Activated CD8-positive, alpha-beta memory T cell treated with anti-CD3 and anti-CD28 coated beads for 24 hours (primary cell): ENCODE measurements at places on chromosomes 6 and 20.

GRCh38 chr6:67736816-67737215 lies 898.3 kb upstream of the ADGRB3 start:
- DNase-seq = no peak

DNA sequence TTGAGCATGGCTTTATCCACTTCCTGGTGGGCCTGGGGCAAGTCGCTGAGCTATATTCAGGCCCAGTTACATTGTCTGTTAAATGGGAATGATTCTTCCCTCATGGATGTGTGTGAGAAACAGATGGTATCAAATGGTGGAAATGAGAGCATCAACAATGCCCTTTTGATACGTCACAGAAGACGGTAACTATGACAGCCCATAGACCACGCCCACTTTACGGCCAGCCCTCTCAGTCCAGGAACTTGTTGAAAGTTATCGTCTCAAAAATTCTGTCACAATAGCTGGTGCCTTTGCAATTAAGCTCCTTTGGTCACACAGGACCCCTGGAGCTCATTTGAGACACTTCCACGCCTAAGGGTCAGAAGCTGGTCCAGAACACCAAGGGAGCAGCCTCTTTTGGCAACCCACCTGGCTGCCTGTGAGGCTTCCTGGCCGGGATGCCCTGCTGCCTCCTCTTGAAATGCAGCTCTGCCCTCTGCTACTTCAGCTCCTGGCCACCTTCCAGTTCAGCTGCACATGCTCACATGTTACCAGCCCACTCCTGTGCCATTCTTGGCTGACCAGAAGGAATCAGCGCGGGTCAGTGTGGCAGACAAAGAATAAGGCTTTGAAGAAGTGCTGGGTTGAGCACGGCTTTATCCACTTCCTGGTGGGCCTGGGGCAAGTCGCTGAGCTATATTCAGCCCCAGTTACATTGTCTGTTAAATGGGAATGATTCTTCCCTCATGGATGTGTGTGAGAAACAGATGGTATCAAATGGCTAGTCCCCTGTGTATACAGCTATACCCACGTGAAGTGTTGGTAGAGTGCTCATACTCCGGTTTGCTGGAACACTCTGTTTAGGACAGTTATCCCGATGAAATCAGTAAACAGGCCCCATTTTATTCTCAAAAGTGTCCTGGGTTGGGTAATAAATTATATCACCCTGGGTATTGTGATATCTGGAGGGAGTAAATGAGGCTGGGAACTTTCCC lies 199.2 kb upstream of the SUPT3H start:
- no peak for DNase-seq

GRCh38 chr6:161434921-161435747 lies 161.3 kb upstream of the AGPAT4 start:
- DNase-seq = no peak

GRCh38 chr6:134318236-134318973 lies 493 bp upstream of the SGK1 start:
- no peak for DNase-seq

GRCh38 chr6:115838763-115839401 lies 221.8 kb downstream of the FRK start:
- DNase-seq = no peak

DNA sequence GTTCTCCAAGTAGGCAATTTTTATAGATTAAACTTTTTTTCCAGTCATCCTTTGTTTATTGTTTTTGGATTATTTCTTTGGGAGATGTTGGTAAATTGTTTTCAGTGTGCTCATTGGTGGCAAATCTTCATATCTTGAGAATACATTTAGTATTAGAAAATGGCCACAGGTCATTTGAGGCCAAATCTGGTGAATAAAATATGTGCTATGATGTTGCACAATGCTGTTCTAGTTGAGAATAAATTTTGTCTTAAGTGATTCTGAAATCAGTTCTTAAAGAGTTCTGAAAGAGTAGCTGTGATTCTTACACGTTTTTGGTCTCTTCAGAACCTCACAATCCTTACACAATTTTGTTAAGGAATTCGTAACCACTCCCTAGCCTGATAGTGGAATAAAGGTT lies 20.1 kb downstream of the CDKAL1 start:
- no peak for DNase-seq

DNA sequence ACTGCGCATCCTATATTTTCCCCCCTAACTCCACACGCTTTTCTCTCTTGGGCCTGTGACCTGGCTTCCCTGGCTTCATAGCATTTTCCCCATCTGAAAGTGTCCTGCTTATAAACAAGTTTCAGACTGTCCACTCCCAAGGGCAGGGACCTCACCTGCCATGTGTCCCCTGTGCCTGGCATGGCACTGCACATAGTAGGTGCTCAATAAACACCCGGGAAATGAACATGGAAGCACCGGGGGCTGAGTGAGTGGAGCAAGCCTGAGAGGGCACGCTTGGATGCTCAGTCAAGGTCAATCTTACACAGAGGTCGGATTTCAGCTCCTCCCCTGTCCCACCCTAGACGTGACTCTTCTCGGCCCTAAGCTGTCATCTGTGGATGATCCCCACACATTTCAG lies 96.9 kb downstream of the NFATC2 start:
- DNase-seq = no peak

DNA sequence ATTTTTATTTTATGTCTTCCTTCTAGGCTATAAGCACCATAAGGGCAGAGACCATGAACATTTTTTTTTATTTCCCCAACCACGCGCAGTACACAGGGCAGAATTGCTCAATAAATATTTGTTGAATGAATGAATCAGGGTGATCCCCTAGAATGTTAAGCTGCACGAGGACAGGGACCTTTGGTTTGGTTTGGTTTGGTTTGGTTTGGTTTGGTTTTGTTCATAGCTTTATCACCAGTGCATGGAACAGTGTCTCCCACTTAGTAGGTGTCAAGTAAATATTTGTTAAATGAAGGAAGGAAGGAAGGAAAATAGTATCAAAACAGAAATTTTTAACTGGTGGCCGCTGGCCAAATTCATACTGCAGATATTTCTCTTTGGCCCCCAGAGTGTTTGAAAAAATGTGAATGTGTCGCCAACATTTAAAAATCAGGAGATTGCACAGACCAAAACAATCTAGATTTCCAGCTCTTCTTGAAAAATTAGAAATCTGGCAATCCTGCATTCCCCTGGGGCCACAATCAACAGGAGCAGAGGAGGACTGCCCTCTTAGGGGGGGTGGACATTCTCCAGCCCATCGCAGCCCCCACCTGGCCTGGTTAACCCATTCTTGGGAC lies 205.3 kb downstream of the EYA2 start:
- DNase-seq = no peak

DNA sequence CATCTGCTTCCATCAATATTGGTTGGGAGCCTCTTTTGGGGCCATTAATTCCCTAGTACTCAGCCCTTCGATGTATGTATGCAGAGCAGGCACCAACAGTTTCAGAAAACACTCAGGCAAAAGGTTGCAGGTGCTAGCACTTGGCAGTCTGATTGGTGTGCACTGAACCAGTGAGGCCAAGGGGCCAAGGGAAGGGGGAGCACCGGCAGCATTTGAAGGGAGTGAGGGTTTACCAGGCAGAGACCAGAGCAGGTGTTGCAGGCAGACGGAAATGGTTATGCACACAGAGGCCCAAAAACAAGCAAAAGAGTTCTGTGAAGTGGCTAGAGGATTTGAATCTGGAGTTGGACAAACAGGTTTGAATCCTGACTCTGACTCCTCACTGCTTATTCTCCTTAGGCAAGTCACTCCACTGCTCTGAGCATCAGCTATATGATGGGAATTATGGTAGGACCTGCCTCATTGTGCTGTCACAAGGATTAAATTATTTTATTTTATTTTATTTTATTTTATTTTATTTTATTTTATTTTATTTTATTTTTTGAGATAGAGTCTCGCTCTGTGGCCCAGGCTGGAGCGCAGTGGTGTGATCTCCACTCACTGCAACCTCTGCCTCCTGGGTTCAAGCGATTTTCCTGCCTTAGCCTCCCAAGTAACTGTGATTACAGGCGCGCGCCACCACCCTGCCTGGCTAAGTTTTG lies 58.1 kb upstream of the SHLD1 start:
- DNase-seq = no peak

GRCh38 chr20:63636752-63637628 lies 10.1 kb upstream of the GMEB2 start:
- DNase-seq = no peak

DNA sequence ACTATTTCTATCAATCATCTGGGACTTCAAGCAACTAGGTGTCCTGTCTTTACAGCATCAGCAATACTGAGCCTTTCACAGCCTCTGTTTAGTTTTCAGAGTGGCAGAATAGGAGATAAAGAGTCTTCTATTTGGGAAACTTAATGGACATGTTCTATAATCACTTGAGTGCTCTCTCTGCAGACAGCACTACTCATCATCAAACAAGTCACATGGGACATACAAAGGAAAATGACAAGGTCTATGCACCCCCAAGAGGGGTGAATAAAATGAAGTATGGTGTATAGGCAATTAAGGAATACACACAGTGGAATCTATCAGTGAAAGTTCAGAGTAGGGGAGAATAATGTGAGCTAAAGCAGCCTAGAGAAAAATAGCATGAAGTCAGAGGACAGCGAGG lies 237.8 kb upstream of the THEMIS start:
- no peak for DNase-seq

GRCh38 chr20:23032056-23032749 lies 2.9 kb upstream of the SSTR4 start:
- no peak for DNase-seq

DNA sequence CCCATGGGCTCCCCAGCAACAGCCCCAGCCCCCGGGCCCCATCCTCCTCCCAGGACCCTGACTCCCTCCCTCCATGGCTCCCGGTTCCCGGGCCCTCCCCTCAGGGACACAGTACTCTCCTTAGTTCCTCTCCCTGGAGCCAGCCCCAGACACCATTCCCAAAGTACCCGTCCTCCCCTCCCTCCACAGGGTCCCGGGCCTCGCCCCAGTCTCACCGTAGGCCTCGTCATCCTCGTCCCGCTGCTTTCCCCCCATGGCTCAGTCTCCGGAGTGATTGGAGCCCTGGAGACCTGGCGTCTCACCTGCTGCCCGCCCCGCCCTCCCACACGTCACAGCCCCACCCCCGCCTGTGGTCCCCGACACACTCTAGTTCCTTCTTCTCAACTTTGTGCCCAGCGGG lies at the start of gene SLC44A4:
Gene SLC44A4, minus strand, starts transcription at position 272 of the 400 bp plus-strand sequence. Its CDS starts 17 bp downstream, at position 255.
- DNase-seq = no peak

DNA sequence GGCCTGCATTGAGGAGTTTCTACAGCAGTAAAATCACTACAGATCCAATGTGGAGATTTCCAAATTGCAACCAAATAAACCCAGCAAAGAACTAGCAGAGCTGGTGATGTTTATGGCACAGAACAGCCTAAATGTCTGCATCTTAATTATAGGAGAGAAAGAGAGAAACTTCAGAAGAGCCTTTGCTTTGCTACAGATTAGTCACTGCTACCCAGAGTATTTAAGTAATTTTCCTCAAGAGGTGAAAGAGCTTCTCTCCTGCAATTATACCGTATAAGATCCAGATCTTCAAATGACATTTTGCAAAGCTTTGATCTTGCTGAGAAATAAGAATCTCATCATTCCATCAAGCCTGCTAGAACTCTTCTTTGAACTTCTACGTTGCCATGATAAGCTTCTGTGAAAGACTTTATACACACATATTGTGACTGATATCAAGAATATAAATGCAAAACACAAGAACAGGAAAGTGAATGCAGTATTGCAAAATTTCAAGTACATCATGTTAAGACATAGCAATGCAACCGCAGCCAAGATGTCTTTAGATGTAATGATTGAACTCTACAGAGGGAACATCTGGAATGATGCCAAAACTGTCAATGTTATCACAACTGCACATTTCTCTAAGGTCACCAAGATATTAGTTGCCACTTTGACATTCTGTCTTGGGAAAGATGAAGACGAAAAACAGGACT lies 48.0 kb downstream of the MKKS start:
- no peak for DNase-seq

DNA sequence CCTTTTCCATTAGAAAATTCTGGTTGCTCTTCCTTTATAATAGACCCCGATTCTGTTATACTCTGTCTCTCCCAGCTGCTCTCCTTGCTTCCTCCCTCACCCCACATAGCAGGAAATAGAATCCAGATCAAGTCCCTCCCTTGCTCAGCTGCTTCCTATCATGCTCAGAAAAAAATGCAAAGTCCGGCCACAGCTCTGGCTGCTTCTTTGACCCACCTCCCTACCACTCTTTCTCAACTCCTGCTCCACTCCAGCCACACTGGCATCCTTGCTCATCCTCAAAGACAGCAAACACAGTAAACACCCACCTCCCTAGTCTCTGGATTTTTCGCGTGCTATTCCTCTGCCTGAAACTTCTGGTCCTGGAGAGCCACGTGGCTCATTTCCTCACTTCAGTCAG lies 9.1 kb upstream of the SLC22A16 start:
- no peak for DNase-seq

DNA sequence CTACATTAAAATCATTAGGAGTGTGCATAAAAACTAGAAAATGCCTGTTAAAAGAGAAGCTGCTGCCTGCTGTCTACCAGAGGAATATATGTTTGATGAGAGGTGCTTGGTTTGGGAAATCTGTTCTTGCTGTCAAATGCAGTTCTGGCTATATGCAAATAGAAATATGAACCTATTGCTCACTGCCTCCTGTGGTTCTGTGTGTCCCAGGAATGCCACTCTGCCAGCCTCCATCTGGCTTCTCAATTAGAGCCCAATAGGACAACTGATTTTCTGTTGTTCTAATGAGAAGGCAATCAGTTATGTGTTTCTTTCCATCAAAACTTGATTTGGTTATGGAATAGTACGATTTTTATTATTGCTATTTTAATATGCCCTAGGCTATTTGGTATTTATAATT lies 759.7 kb downstream of the HDGFL1 start:
- no peak for DNase-seq

GRCh38 chr6:49513153-49513989 lies 13.6 kb downstream of the GLYATL3 start:
- no peak for DNase-seq

DNA sequence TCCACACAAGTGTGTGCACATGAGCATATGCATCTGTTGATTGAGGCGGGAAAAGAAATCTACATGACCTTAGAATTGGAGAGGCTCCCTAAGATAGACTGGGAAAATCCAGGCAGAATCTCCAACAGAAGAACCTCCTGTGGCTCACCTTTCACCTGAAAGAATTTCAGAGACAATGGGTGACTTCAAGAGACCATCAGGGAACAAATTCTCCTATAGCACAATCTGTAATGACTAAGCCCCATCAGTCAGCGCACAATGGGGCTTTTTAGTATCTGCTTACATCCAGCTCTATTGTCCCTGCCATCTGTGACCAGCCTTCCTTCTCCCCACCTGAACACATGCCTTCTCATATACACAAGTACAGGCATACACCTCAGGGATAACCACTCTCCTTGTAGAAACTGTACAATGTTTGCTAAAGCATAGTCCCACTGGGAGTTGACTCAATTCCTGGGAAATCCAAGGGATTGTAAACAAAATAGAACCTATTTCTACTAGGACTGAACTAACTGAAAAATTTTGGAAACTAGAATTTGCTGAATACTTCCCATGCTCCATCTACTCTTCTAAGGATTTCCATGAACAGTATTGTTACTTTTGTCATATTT lies 150.8 kb upstream of the STXBP5 start:
- DNase-seq = no peak

DNA sequence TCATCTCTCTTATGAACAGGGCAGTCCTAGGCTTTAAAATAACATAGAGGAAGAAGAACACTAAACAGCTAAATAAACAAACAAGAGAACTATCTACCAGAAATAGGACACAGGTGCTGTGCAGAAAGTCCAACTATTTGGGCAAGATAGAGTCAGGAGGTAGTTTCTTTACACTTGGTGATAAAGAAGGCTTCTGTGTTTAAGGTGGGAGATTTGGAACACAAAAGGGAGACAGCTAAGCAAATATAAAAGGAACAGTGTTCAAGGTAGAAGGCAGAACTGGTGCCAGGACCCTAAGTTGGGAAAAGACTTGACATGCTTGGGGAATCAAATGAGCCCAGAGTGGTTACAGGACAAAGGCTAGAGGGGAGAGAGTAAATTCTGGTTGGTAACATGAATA lies 110.5 kb downstream of the MANEA start:
- DNase-seq = no peak
